Astrocyte of the hippocampus (primary cell): ENCODE measurements at places on chromosomes 5 and 9.

- no peak for DNase-seq
Measured at GRCh38 chr9:130382636-130383349, 62.0 kb upstream of the ASS1 start.

DNA sequence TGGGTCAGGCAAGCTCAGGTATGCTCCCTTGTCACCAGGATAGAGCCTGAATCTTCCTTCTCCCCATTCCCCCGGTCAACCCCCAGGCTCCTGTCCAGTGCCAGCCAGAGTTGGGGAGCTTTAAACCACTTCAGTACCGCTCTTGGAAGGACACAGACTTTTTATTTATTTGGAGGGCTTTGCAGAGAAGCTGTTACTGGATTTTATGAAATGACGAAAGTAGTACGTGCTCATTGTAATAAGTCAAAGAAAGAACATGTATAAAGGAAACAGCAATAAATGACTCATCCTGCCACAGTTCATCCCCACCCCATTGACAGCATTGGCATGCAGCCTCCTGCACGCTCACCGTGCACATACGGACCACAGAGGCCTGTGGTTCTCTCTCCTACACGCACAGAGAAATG lies 230.3 kb downstream of the AUH start:
- peak; percentile 90 for DNase-seq

DNA sequence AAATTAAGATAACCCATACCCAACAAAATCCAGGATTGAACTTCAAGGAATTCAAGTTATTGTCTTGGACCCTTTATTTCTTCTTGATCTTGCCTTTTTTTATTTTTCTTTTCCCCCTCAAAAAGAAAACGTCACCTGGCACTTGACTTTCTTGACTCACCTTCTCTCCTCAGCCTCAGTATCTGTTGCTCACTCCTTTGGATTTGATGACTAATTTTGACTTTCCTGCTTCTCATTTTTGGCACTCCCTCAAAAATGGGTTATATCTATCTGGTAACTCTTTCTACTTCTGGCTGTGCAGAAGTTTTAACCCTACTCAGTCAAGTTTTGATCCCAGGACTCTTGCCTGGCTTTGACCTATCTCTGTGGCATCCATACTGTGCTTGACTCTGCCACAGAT lies 66.6 kb upstream of the SPATA31D4 start:
- peak; percentile 50 for DNase-seq

GRCh38 chr9:126558051-126558665 lies 55.6 kb upstream of the LMX1B start:
- peak; percentile 70 for DNase-seq

- DNase-seq = no peak
Measured at GRCh38 chr9:101167490-101168134, 139.1 kb downstream of the PLPPR1 start.

DNA sequence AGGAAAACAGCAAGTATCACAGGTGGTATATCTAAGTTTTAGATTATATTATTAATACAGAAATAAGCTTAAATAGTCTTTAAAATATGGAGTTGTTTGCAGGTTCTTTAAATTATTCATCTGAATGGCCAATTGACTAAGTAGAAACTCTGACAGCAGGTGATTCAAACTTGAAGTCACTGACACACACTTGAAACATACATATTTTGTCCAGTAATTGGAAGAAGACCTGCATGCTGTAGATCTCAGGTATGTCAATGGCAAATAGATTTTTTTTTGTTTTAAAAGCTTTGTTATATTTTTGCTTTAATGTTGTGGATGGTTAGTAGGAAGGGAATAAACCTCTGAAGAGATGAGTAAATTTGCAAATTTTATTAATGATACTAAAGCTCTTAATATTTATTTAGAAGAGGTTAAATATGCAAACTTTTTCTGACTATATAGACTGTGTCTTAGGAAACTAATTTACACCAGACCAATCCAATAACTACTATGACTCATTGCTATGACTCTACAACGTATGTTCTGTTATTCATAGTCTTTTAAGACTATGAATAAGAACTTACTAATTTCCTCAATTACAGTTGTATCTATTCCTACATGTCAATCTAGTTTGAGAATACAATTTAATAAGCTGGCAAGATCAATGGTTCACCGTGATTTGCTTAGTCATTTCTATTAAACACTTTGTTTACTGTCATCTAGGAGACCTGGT lies 53.9 kb upstream of the RORB start:
- no peak for DNase-seq

DNA sequence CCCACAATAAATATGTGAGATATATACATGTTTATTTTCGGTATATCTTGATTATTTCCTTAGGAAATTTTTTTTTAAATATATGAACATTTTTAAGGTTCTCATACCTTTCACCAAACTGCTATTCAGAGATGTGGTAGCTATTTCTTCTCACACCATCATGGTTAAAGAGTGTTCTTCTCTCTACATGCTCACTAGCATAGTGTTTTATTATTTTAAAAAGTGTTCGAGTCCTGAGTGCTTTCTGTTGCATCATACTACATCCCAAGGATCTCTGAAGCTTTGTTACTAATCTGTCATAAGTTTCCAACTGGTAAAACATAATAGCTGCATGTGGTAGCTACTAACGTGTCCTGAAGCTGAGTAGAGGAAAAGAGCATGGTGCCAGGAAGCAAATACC lies 177.4 kb upstream of the GLRA1 start:
- DNase-seq = no peak

GRCh38 chr5:17186256-17186655 lies 31.2 kb upstream of the BASP1 start:
- no peak for DNase-seq

- DNase-seq = peak; percentile 43
Measured at GRCh38 chr5:1204693-1205242, 3.4 kb downstream of the SLC6A19 start.

DNA sequence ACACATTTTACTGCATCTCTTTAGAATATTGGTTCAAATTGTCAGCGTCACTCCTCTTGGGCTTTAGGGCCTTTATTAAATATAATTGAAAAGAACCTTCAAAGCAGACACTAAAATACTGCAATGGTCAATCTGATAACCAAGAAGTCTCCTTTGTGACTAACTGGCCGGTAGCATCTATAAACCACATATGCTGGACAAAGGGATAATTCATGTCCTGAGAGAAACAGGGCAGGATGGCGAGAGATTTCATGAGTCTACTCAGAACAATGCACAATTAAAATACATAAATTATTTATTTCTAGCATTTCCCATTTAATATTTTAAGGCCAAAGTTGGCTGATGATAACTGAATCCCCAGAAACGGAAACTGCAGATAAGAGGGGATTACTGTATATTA lies 1083.4 kb upstream of the CDH18 start:
- no peak for DNase-seq

DNA sequence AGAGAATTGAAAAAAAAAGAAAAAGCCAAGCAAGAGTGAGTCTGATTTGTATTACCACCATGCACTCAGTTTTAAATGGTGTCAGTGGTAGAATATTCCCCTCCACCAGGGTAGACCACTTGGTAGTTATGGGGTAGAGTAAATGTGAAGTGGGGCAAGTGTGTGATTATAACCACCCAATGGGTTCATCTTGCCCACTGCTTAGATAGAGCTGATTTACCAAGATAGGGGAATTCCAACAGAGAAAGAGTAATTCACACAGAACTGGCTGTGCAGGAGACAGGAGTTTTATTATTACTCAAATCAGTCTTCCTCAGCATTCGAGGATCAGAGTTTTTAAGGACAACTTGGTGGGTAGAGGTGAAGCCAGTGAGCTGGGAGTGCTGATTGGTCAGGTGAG lies 113.3 kb upstream of the RAI14 start:
- DNase-seq = no peak

DNA sequence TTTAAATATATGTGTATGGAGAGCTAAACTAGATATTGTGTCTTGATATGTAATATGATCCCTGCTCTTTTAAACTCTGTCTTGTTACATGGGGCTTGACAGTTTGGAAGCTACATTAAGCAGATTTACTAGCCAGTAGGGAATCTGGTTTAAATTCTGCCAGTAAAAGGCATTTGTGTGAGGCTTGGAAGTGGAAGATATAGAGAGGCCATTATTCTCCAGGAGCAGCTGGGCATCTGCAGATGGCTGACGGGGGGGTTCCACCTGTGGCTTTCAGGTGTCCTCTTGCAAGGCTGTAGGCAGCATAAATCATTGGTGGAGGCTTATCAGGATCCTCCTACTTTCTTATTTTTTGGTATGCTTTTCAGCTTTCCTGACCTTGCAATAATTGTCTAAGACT lies 179.1 kb upstream of the FBXL7 start:
- no peak for DNase-seq

- no peak for DNase-seq
Measured at GRCh38 chr5:42592401-42593140, 164.0 kb upstream of the CCDC152 start.
